RPMI7951 (cell line): ENCODE measurements at places on chromosomes 7 and 10. TPM values are rescaled to one million over a fixed set of nuclear protein-coding genes. Genes with fewer than 3 reads are reported as not detected.

DNA sequence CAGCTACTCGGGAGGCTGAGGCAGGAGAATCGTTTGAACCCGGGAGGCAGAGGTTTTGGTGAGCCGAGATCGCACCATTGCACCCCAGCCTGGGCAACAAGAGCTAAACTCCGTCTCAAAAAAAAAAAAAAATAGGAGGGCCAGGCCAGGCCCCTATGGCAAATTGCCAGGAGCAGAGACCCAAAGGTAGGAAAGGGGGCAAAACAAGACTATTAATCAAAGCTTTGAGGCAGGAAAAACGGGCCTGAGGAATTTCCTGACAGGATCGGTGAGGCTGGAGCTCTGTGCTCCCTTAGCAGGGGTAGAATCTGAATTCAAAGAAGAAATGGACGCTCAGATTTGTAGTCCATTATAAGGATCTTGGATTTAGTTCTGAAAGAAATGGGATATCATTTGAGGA lies 2.8 kb upstream of the VOPP1 start:
- no peak for DNase-seq

TRAPPC14 gene
- total RNA-seq = 5.8 and 8.1 TPM in 2 replicates

DNA sequence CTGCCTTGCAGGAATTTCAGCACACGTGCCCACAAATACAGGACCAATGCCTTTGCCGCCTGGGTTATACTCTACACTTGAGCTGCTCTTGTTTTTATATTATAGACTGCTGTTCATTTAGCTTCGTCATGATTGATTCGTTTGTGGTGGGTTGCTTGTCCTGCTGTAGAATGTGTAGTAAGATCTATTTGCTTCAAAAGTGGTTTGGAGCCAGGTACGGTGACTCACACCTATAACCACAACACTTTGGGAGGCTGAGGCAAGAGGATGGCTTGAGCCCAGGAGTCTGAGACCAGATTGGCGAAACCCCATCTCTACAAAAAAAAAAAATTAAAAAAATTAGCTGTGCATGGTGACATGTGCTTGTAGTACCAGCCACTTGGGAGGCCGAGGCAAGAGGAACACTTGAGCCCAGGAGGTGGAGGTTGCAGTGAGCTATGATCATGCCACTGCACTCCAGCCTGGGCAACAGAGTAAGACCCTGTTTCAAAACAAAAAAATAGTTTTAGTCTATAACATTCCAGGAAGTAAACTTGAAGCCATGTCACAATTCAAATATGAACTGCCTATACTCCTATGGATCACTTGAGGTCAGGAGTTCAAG lies 9.0 kb upstream of the RHBDD2 start:
- peak; percentile 23 for DNase-seq

GRCh38 chr7:118075936-118076335 lies 108.0 kb upstream of the LSM8 start:
- DNase-seq = no peak

PCDH15 gene
- not detected in 2 replicates for total RNA-seq
